Urothelium cell line (cell line): ENCODE measurements at places on chromosomes 3 and 15.

- DNase-seq: no peak
These were observed 180.0 kb downstream of the KCNAB1 start for GRCh38 chr3:156300371-156300770.

DNA sequence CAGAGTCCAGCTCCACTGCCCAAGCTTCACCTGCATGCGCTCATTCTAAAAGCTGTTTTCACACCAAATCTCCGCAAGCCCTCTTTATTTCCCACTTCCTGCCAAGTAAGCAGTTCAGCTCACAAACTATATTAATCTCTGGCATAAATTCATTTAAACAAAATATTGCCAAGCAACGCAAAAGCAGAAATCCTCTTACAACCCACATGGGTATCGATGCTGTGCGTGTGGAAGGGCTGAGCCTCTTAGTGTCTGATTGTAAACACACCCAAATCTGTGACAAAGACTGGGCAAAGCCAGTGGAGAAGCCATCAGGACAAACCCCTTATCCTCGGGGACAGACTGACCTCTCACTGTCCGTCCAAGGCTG is 124.3 kb upstream of the ATP2B2 start:
- no peak for DNase-seq

GRCh38 chr15:60391722-60392315 is 6.0 kb downstream of the ANXA2 start:
- DNase-seq: no peak

DNA sequence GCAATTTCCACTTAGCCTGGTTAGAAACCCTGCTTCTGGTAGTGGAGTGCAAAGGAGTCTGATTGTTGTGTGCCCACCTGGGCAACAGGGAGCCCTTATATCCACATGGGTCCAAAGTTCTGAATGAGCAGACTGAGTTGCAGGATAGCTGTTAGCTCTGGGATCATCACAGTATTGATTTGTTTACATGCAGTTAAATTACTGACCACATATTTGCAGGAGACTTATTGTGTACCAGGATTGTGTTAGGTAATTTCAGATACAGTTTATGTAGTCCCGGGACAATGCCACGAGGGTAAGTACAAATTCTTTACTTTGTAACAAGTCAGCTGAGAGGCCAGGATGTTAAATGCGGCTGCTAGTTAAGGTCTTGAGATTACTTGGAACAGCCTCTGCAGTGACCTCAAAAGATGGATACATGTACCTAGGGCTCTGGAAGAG is 18.8 kb downstream of the ARHGEF26 start:
- no peak for DNase-seq

GRCh38 chr15:79211481-79211880 is 71.0 kb upstream of the ANKRD34C start:
- DNase-seq: no peak

GRCh38 chr3:126252373-126252772 is 72.0 kb upstream of the ALDH1L1 start:
- DNase-seq: no peak

GRCh38 chr15:83446904-83447709 is at the start of gene SH3GL3:
SH3GL3 (plus strand) TSS chr15:83447341; CDS start chr15:83447534, 193 bp downstream.
- DNase-seq: peak; percentile 88

DNA sequence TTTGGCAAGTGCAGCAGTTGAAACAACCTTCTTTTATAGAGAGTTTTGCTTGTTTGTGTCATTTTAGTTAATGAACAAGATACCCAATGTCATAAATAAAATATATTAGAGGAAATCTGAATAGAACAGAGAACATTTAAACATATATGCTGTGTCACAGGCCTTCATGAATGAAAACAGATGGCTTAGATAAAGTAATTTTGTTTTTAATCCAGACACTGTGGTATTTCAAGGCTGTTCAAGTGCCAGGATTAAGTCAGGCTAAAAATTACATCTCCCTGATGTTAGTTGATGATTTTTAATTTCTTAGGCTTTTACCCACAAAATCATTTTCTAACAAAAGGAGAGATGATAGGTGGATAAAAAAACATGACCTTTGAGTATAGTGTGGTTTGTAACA is 4.9 kb upstream of the ACKR4 start:
- DNase-seq: no peak

DNA sequence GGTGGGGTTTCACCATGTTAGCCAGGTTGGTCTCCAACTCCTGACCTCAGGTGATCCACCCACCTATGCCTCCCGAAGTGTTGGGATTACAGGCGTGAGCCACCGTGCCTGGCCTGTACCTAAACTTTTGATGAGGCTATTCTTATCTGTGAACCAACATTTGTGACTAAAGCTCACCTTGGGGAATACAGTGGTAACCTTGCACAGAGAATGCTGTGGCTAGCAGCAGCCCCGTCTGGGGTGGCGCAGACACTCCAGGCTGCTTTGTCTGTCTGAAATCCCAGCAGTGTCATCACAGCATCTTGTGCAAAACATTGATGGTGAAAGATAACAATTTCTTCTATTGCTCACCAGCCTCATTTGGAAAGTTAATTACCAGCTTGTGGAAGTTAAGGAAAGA is 58.9 kb downstream of the CMTM8 start:
- no peak for DNase-seq

DNA sequence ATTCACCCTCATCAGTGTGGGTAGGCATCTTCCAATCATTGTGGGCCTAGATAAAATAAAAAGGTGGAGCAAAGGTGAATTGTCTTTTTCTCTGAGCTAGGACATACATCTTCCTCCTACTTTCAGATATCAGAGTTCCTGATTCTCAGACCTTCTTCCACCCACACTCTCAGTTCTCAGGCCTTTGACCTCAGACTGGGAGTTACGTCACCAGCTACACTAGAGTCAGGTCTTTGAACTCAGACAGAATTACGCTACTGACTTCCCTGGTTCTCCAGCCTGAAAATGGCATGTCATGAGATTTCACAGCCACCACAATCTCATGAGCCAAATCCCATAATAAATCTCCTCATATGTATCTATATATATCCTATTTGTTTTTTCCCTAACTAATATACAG is 39.0 kb downstream of the STRIT1 start:
- no peak for DNase-seq

DNA sequence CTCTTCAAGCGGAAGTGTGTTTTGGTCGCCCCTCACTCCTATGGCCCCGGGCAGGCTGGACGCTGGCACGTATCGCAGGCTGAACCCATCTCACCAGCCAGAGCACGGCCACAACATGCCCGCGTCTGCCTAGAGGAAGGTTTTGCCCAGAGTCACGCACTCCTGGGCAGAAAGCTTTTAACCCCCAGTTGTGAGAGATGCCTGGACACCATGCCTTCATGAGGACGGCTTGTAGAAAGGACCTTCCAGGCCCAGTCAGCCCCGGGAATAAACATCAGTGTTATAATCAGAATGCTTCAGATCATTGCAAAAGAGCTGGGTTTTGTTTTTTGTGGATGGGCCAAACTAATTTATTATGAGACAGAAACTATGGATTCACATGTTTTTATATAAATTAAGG is 16.5 kb downstream of the CYFIP1 start:
- DNase-seq: no peak

GRCh38 chr15:29424118-29424517 is 154.5 kb upstream of the NSMCE3 start:
- DNase-seq: no peak

DNA sequence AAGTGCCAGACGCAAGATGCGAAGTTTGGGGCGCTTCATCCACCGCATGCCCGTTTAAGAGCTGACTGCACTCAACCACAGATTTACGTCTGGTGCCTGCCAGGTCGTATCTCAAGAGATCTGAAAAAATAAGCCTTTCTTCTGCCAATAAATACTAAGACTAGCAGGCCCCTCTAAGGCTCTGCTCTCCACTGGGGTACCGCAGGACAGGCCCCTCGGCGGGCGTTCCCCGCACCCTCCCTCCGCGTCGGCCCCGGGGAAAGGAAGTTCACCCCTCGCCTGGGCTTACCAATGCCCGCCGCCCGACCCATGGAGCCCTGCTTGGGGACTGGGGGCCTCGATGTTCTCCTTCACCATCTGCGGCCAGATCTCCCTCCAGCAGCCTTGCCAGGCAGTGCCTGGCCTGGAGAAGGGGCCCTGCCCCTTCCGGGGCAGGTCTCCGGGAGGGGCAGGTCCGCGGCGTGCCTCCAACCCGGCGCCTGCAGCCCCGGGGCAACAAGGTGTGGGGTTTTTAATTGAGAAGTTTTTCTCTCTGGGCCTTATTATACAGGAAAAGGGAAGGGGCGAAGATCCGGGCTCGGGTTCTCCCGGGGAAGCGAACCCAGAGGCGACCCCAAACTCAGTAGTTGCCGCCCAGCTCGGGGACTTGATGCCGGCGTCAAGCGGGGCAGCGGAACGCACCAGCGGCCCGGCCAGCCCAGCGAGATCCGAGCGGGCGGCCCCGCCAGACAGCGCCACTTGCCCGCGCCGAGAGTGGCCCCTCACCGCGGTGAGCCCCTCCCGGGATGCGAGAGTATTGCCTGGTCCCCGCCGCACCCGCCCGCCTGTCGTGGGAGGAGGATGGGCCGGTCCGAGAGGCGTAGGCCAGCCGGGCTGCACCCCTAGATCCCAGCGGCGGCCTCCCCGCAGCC is 735 bp downstream of the GOLGA8B start:
- DNase-seq: peak; percentile 68

DNA sequence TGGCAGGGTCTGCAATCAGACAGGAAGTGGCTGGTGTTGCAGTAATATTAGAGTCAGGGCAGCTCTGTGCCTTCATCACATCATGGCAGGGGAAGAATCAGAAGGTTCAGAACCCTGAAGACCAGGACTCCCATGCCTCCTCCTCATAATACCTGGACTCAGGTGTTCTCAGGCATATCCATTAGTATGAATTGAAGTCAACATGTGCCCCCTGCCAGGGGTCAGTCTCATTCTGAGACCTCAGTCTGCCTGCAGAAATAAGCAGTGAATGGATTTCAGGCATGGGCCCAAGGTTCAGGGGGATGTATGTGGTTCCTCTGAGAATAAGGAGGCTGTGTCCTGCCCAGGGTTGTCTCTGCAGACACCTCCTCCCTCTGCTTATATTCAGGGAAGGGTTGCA is 74.2 kb downstream of the SPSB4 start:
- DNase-seq: no peak

- DNase-seq: no peak
These were observed 633.1 kb upstream of the TBL1XR1 start for GRCh38 chr3:177830411-177830849.

- DNase-seq: no peak
These were observed 30.5 kb downstream of the EHD4 start for GRCh38 chr15:41941644-41942415.

DNA sequence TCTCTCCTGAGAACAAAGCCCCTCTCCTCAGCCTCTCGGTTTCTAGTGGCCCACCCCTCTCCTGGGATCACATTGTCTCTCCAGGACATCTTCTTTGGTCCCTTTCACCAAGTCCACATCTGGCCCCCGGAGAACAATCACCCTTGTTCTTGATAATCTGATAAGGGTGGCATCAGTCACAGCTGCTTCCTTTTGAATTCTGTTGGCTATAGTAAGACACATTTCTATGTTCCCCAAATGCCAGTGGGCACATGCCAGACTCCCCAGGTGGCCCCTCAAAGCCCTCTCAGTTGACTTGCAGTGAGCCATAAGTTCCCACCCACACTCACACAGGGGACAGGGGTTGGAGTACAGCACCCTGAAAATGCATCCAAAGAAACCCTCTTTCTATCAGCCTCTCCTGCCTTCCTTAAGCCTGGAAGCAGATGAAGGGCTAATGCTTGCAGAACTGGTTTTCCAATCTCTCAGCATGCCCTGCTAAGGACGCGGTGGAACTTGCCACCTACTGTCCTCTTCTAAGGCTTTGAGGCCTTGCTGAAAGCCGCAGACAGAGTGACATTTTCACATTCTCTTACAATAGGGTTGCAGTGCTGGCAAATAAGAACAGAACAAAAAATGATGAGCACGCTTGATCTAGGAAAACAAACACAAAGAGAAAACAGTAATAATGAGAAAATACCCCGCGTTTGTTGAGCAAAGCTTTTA is 101.3 kb upstream of the SLCO3A1 start:
- DNase-seq: no peak

DNA sequence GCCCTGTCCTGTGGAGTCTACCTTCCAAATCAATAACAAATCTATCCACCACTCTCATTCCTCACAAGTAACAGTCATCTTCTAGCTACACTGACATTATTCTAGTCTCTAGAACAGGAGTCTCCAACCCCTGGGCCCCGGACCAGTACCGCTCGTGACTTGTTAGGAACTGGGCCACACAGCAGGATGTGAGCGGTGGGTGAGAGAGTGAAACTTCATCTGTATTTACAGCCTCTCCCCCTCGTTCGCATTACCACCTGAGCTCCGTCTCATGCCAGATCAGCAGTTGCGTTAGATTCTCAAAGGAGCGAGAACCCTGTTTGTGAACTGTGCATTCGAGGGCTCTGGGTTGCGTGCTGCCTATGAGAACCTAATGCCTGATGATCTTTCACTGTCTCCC is 31.9 kb downstream of the ROBO2 start:
- no peak for DNase-seq

- no peak for DNase-seq
These were observed 323.2 kb upstream of the TPM1 start for GRCh38 chr15:62719316-62719715.

GRCh38 chr3:37530047-37530697 is 331.5 kb upstream of the CTDSPL start:
- no peak for DNase-seq

GRCh38 chr3:181358060-181358459 is 353.7 kb upstream of the SOX2 start:
- no peak for DNase-seq

- no peak for DNase-seq
These were observed 98.1 kb upstream of the ARHGEF3 start for GRCh38 chr3:56899851-56900250.

DNA sequence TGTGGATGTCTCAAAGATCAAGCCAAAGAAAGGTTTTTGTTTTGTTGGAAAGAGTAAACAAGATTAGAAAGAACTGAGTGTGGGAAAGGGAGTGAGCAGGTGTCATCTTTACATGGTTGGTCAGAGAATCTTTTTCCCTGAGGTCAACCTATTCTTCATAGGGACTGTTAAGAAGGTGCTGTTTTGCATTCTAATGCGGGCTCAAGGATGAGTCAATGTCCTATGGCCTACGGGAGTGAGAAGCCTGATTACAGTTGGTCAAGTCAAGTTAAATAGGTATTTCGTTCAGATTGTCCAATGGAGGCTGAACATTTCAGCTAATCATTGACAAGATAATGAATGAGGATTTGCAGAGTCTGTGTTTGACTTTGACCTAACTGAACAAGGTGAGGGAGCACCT is 491.2 kb upstream of the PDZRN3 start:
- no peak for DNase-seq

- no peak for DNase-seq
These were observed 235.7 kb upstream of the ATP10A start for GRCh38 chr15:26098801-26099200.

DNA sequence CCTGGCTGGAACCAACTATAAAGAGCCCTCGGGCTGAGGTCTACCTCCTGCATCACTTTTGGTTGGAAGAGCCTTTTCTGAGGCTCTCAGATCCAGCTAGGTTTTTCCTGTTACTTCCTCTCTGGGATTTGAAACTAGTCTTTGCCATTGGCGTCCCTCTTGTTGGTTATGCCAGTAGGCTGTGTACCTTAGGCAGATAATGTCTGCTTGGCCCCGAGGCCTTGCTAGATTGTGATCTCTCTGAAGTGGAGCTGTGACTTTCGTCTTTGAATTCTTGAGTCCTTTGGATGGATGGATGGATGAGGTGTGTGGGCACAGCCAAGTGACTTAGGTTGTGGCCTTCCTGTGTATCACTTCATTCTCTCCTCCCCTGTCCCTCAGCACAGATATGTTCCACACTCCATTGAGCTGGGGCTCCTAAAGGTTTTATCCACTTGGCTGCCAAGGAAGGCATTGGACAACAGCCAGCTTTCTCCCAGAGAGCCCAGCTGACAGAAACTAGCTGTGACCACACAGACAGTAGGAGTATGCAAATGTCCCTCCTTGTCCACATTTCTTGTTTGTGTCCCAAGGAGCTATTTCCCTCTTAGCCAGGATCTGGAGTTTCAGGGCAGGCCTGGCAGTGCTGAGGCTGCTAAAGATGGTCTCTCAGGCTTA is 7.9 kb upstream of the DNAJC17 start:
- DNase-seq: no peak
